ENCODE measurements at places on chromosomes 6 and 20. TPM values are rescaled to one million over a fixed set of nuclear protein-coding genes. Genes with fewer than 3 reads are reported as not detected.

GRCh38 chr20:815914-816606 is 17.5 kb upstream of the FAM110A start:
- no peak for DNase-seq

DNA sequence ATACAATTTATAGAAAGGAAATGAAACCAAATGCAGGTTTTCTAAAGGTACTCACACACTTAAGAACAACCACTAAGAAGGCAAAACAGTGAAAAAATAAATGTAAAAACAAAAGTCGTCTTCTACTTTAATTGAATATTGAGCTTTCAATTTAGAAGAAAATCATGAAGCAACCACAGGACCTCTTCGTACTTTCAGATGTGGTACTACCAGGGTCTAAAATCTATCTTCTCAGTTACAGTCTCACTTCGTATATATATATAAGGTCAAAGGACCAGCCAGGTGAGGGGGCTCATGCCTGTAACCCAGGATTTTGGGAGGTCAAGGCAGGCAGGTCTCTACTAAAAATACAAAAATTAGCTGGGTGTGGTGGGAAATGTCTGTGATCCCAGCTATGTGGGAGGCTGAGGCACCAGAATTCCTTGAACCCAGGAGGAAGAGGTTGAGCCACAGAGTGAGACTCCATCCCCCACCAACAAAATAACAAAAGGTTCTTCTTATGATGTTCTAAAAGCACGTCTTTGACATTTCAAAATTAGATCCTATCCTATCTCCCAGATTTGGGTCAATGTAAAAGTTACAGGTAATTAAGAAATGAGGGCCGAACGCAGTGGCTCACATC is 12.5 kb downstream of the ROMO1 start:
- no peak for DNase-seq

The GINS1 gene
- 7.7 TPM for total RNA-seq

The MCHR2 gene
- not detected for total RNA-seq

DNA sequence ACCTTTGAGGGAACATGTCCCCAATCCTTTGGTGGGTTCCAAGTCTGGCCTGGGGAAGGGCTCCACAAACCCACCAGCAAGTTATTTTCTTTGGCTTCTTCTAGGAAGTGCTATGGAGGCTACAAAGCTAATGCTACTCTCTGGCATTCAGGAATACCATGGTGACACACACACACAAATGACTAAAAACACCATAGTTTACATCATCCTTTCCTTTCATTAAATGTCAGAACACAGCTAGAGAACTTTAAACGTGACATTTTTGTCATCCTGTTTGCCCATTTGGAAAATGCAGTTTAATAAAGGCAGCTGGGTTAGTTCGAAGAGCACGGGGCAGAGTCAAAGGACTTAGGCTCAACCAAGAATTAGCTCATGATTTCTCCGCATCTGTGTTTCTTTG is 40.2 kb upstream of the PROKR2 start:
- no peak for DNase-seq

GRCh38 chr6:130020073-130020906 is 1.9 kb downstream of the L3MBTL3 start:
- DNase-seq = no peak

GRCh38 chr6:70303034-70303525 is at the start of gene COL9A1:
Gene COL9A1 (minus strand): TSS chr6:70303084. CDS start chr6:70302924, 160 bp downstream.
- DNase-seq = no peak

The CYP21A2 gene
- not detected for total RNA-seq

DNA sequence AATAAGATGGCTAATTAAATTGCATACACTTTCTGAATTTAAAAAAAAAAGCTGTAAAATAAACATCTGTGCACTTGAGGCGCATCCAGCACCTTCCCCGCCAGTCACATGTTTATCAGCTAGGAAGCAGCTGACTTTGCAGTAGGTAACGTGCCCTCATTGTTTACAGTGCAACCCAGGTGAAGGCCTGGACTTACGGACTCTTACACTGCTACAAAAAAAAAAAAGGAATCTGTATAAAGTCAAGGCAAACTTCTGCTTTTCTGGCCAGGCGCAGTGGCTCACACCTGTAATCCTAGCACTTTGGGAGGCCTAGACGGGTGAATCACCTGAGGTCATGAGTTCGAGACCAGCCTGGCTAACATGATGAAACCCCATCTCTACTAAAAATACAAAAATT is 327.8 kb downstream of the CDH4 start:
- no peak for DNase-seq

DNA sequence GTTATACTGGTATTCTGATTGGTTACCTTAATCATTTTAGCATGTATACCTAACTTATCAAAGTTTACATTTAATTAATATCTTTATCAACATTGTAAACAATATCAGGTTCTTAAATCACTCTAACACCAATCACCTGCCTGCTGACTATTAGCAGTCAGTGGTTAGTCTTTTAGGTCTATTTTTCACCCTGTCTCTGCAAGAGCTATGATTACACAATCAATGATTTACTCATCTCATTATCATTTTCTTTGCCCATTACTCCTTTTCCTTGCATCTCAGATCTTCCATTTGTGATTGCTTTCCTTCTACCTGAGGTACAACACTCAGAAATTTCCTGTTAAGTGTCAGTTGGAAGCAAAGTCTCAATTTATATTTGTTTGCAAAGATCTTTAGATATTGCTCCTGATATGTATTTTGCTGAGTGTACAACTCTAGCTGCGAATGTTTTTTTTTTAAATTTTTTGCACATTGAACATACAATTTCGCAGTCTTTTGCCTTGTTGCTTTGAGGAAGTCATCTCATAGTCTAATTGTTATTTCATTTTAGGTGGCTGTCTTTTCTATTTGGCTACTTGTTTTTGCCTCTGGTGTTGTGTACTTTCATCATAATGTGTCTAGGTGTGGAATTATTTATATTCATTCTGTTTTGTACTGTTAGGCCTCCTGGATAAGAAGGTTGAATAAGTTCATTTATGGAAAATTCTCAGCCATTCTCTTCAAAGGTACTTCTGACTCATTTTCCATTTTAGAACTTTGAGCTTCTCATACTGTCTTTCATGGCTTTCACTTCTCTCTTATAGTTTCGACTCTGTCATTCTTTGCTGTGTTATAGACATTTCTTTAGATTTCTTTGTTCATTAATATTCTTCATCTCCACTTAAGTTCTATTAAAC is 104.9 kb upstream of the CEP162 start:
- DNase-seq = no peak

DNA sequence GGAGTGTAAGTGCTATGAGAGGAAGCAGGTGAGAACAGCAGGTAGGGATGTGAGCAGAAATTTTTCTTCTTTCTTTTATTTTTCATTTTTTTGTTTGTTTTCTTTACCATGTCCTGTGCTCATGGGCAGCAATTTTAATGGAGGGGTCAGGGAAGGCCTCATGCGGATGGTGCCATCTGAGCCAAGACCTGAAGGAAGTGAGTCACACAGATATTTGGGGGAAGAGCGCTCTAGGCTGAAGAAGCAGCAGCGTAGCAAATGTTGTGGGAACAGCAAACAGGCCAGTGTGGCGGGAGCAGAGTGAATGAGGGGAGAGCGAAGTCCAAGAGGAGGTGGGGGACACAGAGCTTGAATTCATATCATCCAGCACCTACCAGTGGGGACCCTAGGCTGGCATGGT is 12.7 kb downstream of the SPDEF start:
- DNase-seq = no peak

The KCNK15 gene
- total RNA-seq = 2.8 TPM

- no peak for DNase-seq
Measured at GRCh38 chr20:58709013-58709702, 16.6 kb downstream of the NPEPL1 start.

The ULBP3 gene
- 14.8 TPM for total RNA-seq

DNA sequence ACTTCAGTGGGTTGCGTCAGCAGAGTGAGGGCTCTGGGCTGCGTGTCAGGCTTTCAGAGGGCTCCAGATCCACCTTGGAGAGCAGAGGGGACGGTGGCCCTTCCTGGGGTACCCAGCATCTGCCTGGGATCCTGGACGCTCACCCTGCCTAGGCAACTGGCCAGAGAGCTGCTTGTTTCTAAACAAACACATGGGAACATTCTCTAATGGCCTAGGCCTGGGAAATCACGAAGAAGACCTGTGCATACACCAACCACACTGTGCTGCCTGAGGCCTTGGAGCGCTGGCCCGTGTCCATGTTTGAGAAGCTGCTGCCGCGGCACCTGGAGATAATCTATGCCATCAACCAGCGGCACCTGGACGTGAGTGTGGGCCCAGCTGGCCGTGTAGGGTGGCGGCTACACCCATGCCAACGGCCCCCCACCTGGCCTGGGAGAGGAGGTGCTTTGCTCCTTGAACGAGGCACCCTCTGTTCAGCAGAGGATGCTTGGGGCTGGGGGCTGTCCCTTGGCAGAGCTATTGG is 32.2 kb downstream of the PYGB start:
- DNase-seq = no peak

The PGBD1 gene
- 6.6 TPM for total RNA-seq

DNA sequence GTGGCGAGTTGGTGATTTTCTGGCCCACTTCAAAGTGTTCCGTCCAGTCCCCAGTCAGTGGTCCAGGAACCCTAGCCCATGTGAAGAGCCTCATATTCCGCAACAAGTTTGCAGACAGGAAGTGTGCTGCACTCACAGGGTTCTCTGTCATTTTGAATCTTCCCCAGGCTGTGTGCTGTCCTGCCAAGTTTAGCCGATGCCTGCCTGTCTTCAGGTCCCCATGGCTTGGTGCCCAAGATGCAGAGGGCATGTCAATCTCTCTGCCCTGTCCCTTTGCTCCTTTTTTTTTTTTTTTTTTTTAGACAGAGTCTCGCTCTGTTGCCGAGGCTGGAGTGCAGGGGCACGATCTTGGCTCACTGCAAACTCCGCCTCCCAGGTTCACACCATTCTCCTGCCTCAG is 69.9 kb upstream of the ATXN1 start:
- DNase-seq = no peak

GRCh38 chr6:151276112-151276740 is 36.5 kb downstream of the AKAP12 start:
- no peak for DNase-seq

The RAB5IF gene
- 123 TPM for total RNA-seq

The HLA-DRB5 gene
- total RNA-seq = 0.21 TPM

DNA sequence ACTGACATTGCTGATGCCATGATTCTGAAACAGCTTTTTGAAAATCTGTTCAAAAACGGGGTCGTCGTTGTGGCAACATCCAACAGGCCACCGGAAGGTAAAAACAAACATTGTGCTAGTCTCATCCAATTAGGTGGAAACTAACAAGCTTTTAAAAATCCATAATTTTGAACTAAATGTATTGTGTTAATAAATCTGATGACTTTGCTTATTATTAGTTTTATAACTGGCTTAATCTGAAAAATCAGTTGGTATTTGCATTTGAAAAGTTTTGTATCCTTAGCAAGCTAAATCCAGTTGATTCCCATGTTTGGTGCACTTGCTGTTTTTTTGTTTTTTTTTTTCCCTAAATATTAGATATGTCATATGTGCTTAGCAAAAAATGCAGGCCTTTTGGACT is 71.4 kb downstream of the AFG1L start:
- no peak for DNase-seq

DNA sequence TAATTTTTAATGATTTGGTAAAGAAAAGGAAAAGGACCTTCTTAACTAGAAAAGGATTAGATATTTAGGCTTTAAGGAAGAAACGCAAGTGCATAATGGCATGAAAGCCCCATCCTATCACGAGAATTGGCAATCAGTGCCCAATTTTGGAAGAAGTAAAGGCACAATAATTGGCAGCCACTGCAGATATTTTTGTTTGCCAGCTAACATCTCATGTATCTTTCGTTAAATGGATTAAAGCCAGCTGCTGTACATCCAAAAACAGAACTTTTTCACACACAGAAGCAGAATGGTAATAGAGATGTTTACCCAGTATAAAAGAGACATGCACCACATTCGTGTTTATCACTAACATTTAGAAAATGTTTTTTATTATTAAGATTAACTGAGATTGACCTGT is 180.3 kb downstream of the C6orf118 start:
- no peak for DNase-seq

The BPHL gene
- total RNA-seq = 29.1 TPM
